ENCODE measurements at places on chromosomes 12 and 14.
A peak's percentile ranks its signal among the peaks of the same experiment; 100 is the strongest.

DNA sequence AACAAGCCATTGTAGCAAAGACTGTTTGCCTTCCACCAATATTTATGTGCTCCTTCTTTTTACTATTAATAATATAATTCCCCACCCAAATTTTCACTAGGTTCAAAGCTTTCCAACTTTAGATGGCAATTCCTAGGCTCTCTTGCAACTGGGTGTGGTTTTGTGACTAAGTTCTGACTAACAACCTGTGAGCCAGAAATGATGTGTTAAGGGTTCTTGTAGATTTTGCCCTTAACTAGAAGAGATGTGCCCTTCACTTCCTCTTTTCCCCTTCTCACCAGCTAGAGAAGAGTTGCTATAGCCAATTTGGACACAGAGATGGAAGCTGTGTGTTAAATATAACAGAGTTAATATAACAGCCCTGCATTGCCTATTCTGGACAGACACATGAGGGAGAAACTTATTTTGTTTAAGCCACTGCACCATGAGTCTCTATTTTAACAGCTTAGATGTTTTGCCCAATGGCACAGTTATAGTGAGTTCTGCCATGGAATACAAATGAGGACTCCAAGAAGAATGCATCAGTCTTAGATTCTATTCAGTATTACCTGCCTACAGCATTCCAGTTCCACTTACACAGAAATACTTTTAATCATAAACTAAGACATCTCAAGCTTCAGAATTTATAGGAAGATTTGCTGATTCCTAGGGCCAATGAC lies 216.2 kb downstream of the DUSP6 start:
- DNase-seq: peak; percentile 54

- DNase-seq: no peak
Observed at GRCh38 chr12:99822273-99822672, 162.5 kb downstream of the ANKS1B start.

DNA sequence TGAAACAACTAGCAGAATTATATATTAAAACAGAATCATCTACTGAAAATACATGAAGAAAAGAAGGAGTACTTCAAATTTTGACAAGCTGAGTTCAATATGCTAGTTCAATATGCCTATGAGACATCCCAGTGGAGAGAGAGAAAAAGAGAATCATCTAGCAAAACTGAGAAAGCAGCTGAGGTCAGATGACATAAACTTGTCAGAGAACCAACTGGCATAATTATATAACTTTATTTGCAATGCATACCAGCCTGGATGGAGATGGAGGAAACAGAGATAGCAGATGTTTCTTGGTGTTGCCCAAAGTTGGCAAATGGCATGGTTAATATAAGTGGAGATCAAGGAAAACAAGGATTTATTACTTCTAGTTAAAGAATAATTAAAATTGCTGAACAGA lies 148.7 kb upstream of the PDZRN4 start:
- no peak for DNase-seq

GRCh38 chr14:105343194-105343593 lies 28.6 kb downstream of the PACS2 start:
- no peak for DNase-seq

GRCh38 chr14:105023144-105023543 lies 2.3 kb upstream of the CDCA4 start:
- DNase-seq: no peak

GRCh38 chr12:76462668-76463224 lies 96.8 kb downstream of the OSBPL8 start:
- DNase-seq: no peak

- peak; percentile 70 for DNase-seq
Observed at GRCh38 chr14:54814076-54814475, 88.5 kb downstream of the GCH1 start.

All from OCI-M1 (cell line).